ENCODE measurements at places on chromosomes 7 and 10.

DNA sequence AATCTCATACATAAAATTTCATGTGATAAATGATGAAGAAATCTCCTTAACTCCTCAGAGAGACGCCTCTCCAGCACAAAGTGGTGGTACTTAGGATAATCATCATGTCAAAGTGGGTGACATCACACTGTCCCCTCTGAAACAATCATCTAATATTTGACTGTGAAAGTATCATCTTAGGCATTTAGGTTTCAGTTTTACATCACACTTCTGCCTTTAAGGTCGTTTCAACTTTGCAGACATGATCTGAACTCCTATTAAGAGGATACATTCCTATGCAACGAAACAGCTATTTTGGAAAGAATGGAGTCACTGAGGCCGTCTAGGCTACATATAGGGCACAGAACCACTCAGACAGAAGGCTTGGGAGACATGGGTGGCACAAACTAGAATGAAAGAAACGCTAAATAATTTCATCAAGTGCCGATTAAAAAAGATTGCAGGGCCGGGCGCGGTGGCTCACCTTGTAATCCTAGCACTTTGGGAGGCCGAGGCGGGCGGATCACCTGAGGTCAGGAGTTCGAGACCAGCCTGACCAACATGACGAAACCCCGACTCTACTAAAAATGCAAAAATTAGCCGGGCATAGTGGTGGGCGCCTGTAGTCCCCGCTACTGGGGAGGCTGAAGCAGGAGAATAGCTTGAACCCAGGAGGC, 2.0 kb downstream of the VOPP1 start:
- no peak for DNase-seq

DNA sequence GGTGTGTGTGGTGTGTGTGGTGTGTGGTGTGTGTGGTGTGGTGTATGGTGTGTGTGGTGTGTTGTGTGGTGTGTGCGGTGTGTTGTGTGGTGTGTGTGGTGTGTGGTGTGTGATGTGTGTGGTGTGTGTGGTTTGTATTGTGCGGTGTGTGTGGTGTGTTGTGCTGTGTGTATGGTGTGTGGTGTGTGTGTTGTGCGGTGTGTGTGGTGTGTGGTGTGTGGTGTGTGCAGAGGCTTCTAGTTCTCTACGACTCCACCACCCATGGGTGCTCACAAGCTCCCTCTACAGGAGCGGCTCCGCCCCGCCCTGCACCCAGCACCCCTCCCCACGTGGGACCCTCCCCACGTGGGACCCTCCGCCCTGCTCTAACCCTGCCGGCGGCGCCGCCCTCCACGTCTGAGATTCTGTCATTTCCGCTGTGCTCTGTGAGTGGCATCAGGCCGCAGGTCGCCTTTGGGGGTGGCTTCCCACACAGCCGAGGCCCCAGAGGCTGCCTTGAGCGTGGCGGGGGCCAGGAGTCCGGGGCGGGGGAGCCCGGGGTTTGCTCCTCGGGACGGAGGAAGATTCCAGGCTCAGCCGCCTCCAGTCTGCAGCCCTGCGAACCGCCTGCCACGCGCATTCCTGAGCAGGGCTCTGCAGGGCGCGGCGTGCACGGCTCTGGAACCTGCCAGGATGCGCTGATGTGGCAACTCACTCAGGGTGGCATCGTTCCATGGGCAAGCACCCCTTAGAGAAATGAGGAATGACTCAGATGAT, 37.0 kb upstream of the DNAJB6 start:
- no peak for DNase-seq

DNA sequence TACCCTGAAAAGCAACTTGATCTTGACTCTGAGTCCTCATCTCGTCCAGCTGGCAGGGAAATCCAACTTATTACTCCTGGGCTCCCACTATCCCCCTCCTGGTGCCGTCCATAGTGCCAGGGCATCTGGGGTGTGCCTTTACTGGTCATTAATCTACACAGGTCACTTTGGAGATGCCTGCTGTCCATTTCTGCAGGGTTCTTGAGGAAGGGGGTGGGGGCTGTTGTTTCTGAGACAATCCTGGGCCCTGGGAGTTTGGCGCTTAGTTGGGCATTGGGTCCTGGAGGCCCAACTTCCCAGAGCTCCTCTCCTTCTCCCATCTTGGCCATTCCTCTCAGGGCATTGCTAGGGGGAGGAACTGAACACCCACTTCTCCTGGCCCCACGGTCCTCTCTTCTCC, 6.0 kb upstream of the TACR2 start:
- DNase-seq = no peak

DNA sequence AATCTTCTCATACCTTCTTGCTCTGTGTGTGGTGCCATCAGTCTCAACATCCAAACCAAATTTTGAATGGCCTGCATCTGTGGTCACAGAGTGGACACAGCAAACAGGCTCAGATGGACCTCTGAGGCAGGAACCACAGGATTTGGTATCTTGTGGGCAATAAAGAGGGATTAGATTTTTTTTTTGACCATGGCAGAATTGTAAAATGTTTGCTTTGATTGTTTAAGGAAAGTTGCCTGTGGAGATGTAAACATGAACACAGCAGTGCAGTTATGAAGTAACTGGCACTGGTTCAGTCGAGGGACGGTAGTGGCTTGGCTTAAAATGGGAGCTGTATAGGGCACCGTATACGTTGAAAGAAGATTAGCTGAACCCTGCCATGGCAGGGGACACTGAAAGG, 464.7 kb downstream of the SH2D4B start:
- no peak for DNase-seq

DNA sequence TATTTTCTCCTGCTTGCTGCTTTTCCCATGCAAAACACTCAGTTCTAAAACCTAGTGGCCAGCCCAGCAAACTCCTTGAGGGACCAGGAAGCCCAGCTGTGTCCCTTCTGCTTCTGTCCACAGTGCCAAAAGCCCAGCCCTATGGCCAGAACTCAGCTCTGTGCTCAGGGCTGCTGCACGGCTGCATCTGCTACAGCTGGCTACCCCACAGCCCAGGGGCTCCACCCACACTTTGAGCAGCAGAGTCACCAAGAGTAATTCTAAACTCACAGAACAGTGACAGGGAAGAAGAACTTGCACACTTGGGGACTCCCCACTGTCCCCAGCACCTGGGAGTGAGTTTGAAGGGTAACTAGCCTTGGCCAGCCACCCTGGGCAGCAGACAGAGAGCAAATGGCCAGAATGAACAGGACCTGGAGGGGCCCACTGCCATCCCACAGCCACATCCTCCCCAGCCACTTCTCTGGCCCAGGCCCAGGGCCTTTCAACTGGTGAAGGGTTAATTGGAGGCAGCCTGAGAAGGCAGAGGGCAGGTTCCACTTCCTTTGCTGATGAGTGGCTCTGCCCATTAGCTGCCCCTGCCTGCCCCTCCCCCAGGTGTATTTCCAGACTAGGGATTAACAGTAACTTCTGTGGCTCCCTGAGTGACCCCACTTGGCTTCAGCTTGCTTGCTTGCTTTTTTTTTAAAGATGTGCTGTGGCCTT, 28.1 kb upstream of the TRIM8 start:
- no peak for DNase-seq

DNA sequence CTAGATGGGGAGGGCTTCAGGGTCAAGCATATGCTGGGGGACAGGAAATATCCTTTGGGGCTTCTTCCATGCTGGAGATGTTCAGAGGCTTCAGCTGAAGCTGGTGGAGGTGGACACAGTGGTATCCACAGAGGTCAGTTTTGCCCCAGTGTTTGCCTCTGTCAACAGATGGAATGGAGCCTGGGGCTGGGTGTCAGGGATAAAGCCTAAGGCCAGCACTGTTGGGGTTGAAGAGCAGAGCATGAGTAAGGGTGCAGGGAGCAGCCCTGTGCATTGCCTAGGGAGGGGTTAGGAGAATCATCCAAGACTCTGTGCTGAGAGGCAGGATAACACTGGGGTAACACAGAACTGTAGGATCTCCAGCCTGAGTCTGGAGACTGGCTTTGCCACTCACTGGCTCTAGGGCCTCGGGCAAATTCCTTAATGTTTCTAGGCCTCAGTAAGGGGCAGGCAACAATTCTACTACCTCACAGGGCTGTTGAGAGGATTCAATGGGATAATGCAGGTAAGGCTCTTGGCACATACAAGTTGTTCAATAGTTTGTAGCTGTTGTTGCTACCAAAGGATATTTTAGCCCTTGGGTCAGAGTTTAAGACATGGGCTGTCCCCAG, 21.8 kb upstream of the MYL7 start:
- no peak for DNase-seq

DNA sequence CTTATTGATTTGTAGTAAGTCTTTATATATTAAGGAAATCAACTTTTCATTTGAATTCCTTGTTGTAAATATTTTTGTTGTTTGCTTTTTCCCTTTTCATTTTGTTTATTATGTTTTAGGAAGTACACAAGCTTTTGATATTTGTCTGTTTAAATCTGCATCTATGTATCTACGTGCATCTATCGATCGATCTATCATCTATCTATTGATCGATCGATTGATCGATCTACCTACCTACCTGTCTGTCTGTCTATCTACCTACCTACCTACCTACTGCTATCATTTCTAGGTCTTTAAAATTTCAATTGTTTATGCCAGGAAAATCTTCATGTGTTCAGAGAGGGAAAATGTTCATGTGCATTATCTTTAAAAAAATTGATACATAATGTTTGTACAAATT, 216.8 kb upstream of the MTPN start:
- DNase-seq = no peak

Data from fibroblast of skin of left quadriceps (primary cell).